ENCODE measurements at places on chromosomes 3 and 15.

- no peaks in the 10 kb centered on the region for H3K27me3 ChIP-seq
- H3K4me1 ChIP-seq = no peaks in the 10 kb centered on the region
- no peak overlapping the region for H3K27ac ChIP-seq
- DNase-seq = no peak
Observed at GRCh38 chr3:169034401-169034800, 629.1 kb downstream of the MECOM start.

DNA sequence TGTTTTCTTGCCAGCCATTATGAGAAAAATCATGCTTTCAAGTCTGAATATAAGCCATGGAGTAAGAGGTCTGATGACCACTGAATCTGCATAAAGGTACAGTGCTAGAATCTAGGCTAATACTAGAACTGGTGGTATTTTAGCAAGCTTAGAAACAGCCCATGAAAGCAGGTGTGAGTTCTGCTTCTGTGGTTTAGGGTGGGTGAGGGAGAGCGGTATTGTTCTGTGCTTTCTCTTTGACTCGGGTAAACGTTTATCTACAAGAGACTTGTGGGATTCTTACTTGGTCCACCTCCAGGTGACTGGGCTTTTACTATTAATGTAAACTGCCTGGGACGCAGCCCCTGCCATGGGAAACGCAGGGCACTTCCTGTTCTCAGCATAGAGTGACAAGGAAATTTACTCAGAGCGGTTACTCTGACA is 55.2 kb downstream of the PGPEP1L start:
- peak overlapping the region; percentile 78 for H3K27ac ChIP-seq
- H3K4me3 ChIP-seq = no peak overlapping the region
- no peaks in the 10 kb centered on the region for H3K36me3 ChIP-seq
- H3K27me3 ChIP-seq = no peaks in the 10 kb centered on the region

- H3K27me3 ChIP-seq = no peaks in the 10 kb centered on the region
- no peak overlapping the region for H3K27ac ChIP-seq
- H3K36me3 ChIP-seq = no peaks in the 10 kb centered on the region
- no peak for DNase-seq
- H3K4me3 ChIP-seq = no peak overlapping the region
Observed at GRCh38 chr3:46094506-46094905, 67.2 kb upstream of the XCR1 start.

GRCh38 chr3:170144437-170144843 is 37.1 kb downstream of the PHC3 start:
- no peak for DNase-seq
- H3K4me3 ChIP-seq = no peak overlapping the region
- no peaks in the 10 kb centered on the region for H3K27me3 ChIP-seq
- H3K36me3 ChIP-seq = no peaks in the 10 kb centered on the region

DNA sequence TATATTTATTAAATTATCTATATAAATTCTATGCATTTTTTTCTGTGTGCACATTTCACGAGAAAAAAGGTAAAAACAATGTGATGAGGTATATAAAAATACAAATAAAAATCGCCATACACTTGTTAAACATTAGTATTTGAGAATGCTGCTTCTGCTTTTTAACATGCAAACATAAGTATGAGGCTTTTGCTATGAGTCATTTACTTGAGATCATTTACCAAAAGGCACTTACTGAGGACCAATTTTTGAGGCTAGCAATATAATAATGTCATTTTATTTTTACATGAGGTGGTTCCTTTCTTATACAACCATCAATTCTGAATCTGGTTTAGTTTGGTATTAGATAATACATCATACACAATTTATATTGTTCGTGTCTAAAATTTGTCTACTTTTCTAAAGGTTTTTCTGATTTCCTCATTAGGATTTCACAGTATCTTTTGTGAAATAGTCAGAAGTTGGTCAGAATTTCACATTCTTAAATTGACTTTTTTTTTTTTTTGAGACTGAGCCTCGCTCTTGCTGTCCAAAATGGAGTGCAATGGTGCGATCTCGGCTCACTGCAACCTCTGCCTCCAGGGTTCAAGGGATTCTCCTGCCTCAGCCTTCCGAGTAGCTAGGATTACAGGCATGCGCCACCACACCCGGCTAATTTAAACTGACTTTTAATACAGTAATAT is 25.6 kb downstream of the DCUN1D1 start:
- H3K36me3 ChIP-seq = no peaks in the 10 kb centered on the region
- no peak for DNase-seq
- no peak overlapping the region for H3K27ac ChIP-seq

- no peak overlapping the region for H3K27ac ChIP-seq
- no peaks in the 10 kb centered on the region for H3K4me1 ChIP-seq
Observed at GRCh38 chr3:74165211-74165610, 449.2 kb downstream of the CNTN3 start.

DNA sequence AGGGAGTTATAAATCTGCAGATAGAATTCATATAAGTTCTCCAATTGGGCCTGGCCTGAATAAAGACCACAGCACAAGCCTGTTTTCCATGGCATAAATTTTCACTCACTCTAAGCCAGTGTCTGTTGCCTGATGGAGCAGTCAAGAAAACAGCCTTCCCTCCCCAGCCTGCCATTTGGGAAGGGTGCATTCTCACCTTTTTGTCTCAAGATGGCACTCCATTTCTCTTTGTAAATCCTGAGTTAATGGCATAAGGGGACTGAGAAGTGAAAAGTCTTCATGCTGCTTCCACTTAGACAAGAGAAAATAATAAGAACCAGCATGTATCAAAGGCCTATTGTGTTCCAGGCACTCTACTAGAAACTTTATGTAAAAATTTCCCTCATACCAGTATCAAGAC is 115.6 kb upstream of the MANF start:
- H3K4me1 ChIP-seq = no peaks in the 10 kb centered on the region
- H3K27me3 ChIP-seq = no peaks in the 10 kb centered on the region
- no peak overlapping the region for H3K27ac ChIP-seq
- no peak for DNase-seq
- no peaks in the 10 kb centered on the region for H3K36me3 ChIP-seq

- no peaks in the 10 kb centered on the region for H3K36me3 ChIP-seq
- no peaks in the 10 kb centered on the region for H3K27me3 ChIP-seq
- no peak overlapping the region for H3K27ac ChIP-seq
- H3K4me1 ChIP-seq = no peaks in the 10 kb centered on the region
Observed at GRCh38 chr3:62567097-62568021, 194.0 kb upstream of the FEZF2 start.

DNA sequence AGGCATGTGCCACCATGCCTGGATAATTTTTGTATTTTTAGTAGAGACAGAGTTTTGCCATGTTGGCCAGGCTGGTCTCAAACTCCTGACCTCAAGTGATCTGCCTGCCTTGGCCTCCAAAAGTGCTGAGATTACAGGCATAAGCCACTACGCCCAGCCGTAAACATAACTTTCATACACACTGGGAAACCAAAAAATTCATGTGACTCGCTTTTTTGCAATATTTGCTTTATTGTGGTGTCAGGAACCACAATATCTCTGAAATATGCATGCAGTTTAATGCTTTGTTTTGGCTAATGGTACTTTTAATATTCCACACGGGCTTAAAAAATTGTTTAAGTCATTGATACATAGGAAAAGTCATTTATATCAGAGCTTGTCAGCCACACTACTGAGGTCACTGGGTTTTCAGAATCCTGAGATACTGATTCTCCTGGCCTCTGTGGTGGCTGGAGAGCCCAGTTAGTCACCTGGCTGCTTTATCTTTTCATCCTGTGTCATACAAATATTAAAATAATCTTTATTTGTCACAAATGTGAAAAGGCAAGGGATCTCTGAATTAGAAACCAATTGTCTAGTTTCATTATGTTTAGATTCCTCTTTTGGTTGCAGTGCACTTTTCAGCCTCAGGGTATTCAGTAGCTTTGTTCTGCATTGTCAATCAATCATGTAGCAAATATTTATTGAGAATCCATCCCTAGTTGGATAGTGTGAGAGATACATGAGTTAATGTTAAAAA is 10.0 kb downstream of the TMEM62 start:
- no peaks in the 10 kb centered on the region for H3K27me3 ChIP-seq
- H3K4me3 ChIP-seq = no peak overlapping the region
- no peak overlapping the region for H3K27ac ChIP-seq
- no peak for DNase-seq
- H3K4me1 ChIP-seq = no peaks in the 10 kb centered on the region
- H3K36me3 ChIP-seq = no peaks in the 10 kb centered on the region

- no peak overlapping the region for H3K4me3 ChIP-seq
- no peaks in the 10 kb centered on the region for H3K27me3 ChIP-seq
- DNase-seq = no peak
- no peaks in the 10 kb centered on the region for H3K36me3 ChIP-seq
- H3K27ac ChIP-seq = no peak overlapping the region
Observed at GRCh38 chr3:146322216-146322817, 71.4 kb upstream of the PLSCR4 start.

- DNase-seq = no peak
- H3K4me3 ChIP-seq = no peak overlapping the region
- no peaks in the 10 kb centered on the region for H3K4me1 ChIP-seq
- H3K27ac ChIP-seq = no peak overlapping the region
- no peaks in the 10 kb centered on the region for H3K27me3 ChIP-seq
Observed at GRCh38 chr3:136512381-136512780, 239.8 kb downstream of the STAG1 start.

DNA sequence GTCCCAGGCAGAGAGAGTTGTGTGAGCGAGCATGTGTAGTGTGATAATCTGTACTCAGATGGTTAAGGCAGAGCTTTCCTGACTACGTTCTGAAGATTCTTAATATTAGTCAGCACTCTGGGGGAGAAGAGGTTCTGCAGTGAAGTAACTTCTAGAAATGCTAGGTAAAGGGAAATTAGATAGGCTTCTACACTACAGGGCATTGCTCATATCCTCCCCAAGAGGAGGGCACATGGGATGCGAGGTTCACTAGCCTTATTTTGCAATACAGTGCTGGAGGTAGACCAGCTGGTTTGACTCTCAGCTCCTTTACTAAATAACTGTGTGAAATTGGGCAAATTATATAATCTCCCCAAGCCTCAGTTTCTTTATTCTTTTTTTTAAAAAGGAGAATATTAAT is 300.3 kb upstream of the PDZRN3 start:
- no peaks in the 10 kb centered on the region for H3K27me3 ChIP-seq
- H3K4me1 ChIP-seq = no peaks in the 10 kb centered on the region
- H3K4me3 ChIP-seq = no peak overlapping the region
- H3K36me3 ChIP-seq = no peaks in the 10 kb centered on the region
- no peak overlapping the region for H3K27ac ChIP-seq

DNA sequence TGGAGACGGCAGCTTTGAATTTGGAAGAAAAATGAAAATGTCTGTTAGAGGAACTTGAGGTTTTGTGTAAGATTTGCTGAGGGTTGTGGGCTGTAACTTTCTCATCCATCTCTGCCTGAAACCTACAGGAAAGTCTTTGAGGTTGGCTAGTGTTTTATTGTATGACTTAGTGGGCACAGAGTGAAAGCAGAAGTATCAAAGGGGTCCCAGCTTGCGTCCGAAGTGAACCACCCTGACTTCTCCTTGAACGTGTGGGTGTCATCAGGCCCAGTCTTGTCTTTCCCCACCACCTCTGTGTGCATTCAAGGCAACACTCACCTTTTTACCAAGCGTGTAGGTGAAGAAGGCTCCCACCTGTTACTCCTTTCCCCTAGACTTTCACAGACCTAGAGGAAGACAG is 682.1 kb upstream of the CFAP20DC start:
- H3K27me3 ChIP-seq = no peaks in the 10 kb centered on the region
- no peak overlapping the region for H3K27ac ChIP-seq

DNA sequence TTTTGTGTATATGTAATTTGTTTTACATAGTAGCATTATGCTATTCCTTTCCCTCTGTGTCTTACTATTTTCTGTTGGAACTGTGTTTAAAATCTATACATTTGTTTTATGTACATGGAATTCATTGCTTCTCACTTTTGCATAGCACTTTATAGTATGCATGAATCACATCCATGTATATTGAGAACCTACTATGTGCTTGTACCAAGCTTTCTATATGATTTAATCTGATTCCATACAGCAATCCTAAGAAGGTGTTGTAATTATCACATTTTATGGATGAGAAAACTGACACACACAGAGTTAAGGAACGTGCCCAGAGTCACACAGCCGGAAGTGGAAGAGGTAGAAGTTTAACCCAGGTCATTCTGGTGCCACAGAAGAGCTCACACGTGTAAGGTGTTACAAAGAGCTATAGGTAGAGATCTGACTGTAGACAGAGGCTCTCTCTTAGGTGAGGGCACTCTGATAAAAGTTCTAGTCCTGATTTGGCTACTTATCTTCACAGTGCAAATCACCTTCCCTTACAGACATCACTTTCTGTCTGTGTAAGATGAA is 3.5 kb upstream of the SMAD3 start:
- H3K4me3 ChIP-seq = no peak overlapping the region
- no peak for DNase-seq
- no peaks in the 10 kb centered on the region for H3K4me1 ChIP-seq
- H3K27ac ChIP-seq = no peak overlapping the region
- H3K27me3 ChIP-seq = no peaks in the 10 kb centered on the region

DNA sequence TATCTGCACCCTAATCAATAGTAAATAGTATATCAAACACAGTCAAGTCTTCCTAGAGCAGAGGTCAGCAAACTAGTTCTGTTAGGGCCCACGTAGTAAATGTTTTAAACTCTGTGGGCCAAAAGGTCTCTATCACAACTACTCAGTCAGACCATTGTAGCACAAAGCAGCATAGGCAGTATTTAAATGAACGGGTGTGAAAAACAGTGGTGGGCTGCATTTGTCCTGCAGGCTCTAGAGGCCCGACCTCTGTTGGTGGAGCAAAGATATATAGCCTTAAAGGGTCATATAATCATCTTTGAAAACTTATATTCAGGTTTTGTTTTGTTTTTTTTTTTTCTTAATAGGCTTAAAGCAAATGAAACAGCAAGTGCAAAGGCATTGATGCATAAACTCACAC is 326.4 kb upstream of the TRIM42 start:
- H3K4me1 ChIP-seq = no peaks in the 10 kb centered on the region
- H3K27me3 ChIP-seq = no peaks in the 10 kb centered on the region
- H3K36me3 ChIP-seq = no peaks in the 10 kb centered on the region
- no peak for DNase-seq

- DNase-seq = no peak
- H3K4me3 ChIP-seq = no peak overlapping the region
- no peak overlapping the region for H3K27ac ChIP-seq
- H3K36me3 ChIP-seq = no peaks in the 10 kb centered on the region
Observed at GRCh38 chr3:192022412-192022811, 561.4 kb downstream of the PYDC2 start.
